ENCODE measurements at places on chromosomes 6 and 20. TPM values are rescaled to one million over a fixed set of nuclear protein-coding genes. Genes with fewer than 3 reads are reported as not detected.
A peak's percentile ranks its signal among the peaks of the same experiment; 100 is the strongest.

GRCh38 chr20:37314617-37315016 is 25.2 kb downstream of the MANBAL start:
- no peak overlapping the region for H3K4me3 ChIP-seq
- H3K27me3 ChIP-seq = no peaks in the 10 kb centered on the region
- no peak overlapping the region for H3K27ac ChIP-seq

The PHF1 gene
- total RNA-seq = 220 TPM

DNA sequence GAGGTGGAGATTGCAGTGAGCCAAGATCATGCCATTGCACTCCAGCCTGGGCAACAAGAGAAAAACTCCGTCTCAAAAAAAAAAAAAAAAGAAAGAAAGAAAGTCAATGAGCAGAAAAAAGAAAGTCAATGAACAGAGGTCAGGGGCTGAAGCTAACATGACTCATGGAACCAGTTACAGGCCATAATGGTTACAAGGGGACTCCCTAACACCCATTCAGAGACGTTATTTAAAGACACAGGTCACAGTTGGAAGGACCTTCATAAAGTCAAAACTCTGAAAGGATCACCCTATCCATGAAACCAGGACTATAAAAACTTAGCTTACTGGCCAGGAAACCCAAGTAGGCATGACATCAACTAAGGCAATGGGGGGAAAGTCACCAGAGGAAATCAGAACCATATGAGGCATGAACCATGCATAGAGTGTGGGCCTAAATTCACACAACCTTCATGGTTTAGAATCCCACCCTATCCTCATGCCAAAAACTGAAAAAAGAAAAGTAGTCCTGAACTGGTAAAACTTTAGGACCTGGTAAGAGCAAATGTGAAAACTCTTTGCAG is 18.2 kb downstream of the FBXL4 start:
- no peak overlapping the region for H3K4me3 ChIP-seq
- no peak for DNase-seq
- no peak overlapping the region for H3K27ac ChIP-seq
- H3K27me3 ChIP-seq = no peaks in the 10 kb centered on the region

GRCh38 chr6:87126501-87126900 is 28.9 kb upstream of the ZNF292 start:
- no peak overlapping the region for H3K27ac ChIP-seq
- no peaks in the 10 kb centered on the region for H3K36me3 ChIP-seq

DNA sequence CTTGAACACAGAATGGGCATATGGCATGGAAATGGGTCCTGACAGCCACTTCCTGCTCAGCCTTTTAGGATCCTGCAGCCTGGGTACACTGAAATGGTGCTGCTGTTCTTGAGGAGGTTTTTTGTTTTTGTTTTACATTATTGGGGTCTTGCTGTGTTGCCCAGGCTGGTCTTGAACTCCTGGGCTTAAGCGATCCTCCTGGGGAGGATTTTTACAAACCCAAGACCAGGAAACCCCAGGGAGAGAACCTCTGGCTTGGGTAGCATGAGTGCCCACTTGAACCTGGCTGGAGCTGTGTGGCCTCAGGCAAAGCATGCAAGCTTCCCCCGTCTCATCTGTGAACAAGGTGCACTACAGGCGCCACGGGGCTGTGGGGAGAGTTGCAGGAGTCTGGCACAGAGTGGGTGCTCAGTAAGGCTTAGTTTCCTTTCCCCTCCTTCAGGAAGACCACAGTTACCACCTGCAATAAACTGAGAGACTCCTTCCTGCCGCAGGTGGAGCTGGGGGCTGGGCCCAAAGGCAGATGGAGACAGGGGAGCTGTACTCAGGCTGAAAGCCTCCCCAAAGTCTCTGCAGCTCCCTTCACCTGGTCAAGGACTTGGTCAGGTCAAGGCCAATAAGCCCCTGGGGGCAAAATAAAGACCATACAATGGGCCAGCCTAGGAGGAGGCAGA is 1.8 kb downstream of the SLA2 start:
- peaks cover 48% of the 10 kb centered on the region for H3K4me1 ChIP-seq
- peaks cover 21% of the 10 kb centered on the region for H3K36me3 ChIP-seq
- peak; percentile 81 for DNase-seq
- peak overlapping the region; percentile 77 for H3K27ac ChIP-seq
- peak overlapping the region; percentile 68 for H3K4me3 ChIP-seq

DNA sequence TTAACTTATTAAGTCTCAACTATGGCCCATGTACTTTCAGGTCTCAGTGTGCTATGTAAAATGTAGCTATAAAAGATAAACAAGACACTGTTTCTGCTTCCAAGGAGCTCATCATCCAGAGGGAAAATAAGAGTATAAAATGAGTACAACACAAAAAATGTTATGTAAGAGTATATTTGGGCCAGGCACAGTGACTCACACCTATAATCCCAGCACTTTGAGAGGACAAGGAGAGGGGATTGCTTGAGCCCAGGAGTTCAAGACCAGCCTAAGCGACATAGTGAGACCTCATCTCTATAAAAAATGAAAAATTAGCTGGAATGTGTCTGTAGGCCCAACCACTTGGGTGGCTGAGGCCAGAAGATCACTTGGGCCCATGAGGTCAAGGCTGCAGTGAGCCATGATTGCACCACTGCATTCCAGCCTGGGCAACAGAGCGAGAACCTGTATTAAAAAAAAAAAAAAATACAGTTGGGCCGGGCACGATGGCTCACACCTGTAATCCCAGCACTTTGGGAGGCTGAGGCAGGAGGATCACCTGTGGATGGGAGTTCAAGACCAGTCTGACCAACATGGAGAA is 124.0 kb downstream of the EDN1 start:
- no peaks in the 10 kb centered on the region for H3K36me3 ChIP-seq
- no peaks in the 10 kb centered on the region for H3K27me3 ChIP-seq
- no peaks in the 10 kb centered on the region for H3K4me1 ChIP-seq
- H3K4me3 ChIP-seq = no peak overlapping the region

The TMEM244 gene
- 1.1 TPM for total RNA-seq

- H3K27ac ChIP-seq = no peak overlapping the region
- H3K4me1 ChIP-seq = no peaks in the 10 kb centered on the region
- H3K4me3 ChIP-seq = no peak overlapping the region
- H3K27me3 ChIP-seq = no peaks in the 10 kb centered on the region
- peaks cover 38% of the 10 kb centered on the region for H3K36me3 ChIP-seq
Observed at GRCh38 chr6:144519426-144519825, 234.3 kb downstream of the UTRN start.

The IMPG1 gene
- total RNA-seq = not detected

GRCh38 chr6:88381289-88381642 is 215.1 kb upstream of the CNR1 start:
- DNase-seq = no peak
- no peak overlapping the region for H3K4me3 ChIP-seq
- H3K36me3 ChIP-seq = no peaks in the 10 kb centered on the region
- no peaks in the 10 kb centered on the region for H3K4me1 ChIP-seq

- no peaks in the 10 kb centered on the region for H3K36me3 ChIP-seq
- H3K27me3 ChIP-seq = peaks cover 3% of the 10 kb centered on the region
- no peak overlapping the region for H3K4me3 ChIP-seq
- DNase-seq = no peak
- no peaks in the 10 kb centered on the region for H3K4me1 ChIP-seq
Observed at GRCh38 chr20:51223183-51223720, 200.3 kb upstream of the KCNG1 start.

GRCh38 chr20:46246559-46246958 is 61.7 kb downstream of the CDH22 start:
- DNase-seq = no peak
- H3K27me3 ChIP-seq = peaks cover 39% of the 10 kb centered on the region
- peaks cover 6% of the 10 kb centered on the region for H3K4me1 ChIP-seq

GRCh38 chr20:16189371-16189770 is 383.9 kb downstream of the KIF16B start:
- H3K4me1 ChIP-seq = no peaks in the 10 kb centered on the region
- no peak overlapping the region for H3K27ac ChIP-seq
- no peaks in the 10 kb centered on the region for H3K27me3 ChIP-seq
- H3K4me3 ChIP-seq = no peak overlapping the region
- DNase-seq = no peak

The SLC32A1 gene
- total RNA-seq = not detected

The RIN2 gene
- total RNA-seq = 0.73 TPM

DNA sequence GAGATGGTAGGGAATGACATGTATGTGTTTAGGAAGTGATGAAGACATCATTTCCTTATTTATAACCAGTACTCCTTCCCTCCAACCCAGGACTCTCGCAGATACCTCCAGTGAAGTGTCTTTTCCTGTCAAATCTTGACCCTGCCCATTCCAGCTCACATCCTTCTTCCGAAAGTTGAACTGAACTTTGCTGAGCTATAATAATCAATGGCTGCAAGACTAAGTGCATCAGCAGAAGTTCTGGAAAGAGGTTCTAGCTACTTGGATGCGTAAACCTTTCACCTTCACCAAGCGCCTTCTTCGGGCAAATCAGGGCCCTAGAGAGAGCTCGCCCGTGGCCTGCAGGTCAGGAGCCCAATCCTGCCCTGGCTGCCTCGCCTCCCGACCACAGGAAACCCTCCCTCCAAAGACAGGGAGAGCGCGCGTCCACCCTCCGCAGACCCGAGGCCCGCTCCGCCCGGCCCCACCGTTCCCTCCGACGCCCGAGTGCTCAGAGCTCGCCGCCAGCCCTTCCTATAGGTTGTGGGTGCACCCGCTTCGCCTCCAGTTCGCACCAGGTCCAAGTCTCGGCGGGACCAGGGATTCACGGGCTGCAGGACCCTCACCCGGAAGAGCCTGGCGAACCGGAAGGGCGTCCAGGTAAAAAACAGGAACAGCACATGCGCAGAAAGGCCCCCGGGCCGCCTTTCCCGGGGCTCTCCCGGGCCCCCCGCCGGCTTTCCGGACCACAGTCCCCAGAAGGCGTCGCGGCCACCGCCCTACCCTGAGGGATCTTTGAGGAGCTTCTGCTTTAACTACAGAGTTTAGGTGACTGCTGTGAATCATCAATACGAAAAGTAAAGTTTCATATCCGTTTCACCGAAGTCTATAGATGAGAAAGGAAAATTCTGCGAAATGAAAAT is at the start of gene ZNF334:
ZNF334 (minus strand) TSS at position 617 of the 902 bp plus-strand sequence. CDS start 1,457 bp downstream, outside the sequence.
- H3K4me3 ChIP-seq = peak within 1 kb of the TSS; percentile 27
- H3K27ac ChIP-seq = no peak within 1 kb of the TSS
- H3K4me1 ChIP-seq = no peaks in the 10 kb centered on the region

DNA sequence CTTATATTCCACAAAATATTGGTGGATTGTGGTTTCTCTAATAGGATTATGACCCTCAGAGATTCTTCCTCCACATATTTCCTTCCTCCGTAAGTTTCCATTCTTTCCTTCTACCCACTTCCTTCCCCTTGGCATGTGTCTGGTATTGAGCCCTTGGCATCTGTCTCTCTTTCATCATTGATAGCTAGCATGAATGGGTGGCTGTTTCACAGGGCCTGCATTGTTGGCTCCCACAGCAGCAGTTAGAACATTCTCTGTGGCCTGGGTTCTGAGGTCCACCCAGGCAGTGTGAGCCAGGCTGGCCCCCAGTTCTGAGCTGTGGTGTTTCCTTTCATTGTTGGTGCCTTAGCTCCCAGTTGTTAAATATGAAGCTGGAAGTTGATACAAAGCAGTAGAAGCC is 125.3 kb downstream of the ANKS1A start:
- no peaks in the 10 kb centered on the region for H3K4me1 ChIP-seq
- H3K4me3 ChIP-seq = no peak overlapping the region
- H3K27ac ChIP-seq = no peak overlapping the region
- H3K27me3 ChIP-seq = no peaks in the 10 kb centered on the region
- peaks cover 7% of the 10 kb centered on the region for H3K36me3 ChIP-seq

GRCh38 chr6:119523556-119523955 is 174.0 kb upstream of the MAN1A1 start:
- no peaks in the 10 kb centered on the region for H3K36me3 ChIP-seq
- no peak overlapping the region for H3K27ac ChIP-seq
- no peak overlapping the region for H3K4me3 ChIP-seq
- H3K27me3 ChIP-seq = no peaks in the 10 kb centered on the region

DNA sequence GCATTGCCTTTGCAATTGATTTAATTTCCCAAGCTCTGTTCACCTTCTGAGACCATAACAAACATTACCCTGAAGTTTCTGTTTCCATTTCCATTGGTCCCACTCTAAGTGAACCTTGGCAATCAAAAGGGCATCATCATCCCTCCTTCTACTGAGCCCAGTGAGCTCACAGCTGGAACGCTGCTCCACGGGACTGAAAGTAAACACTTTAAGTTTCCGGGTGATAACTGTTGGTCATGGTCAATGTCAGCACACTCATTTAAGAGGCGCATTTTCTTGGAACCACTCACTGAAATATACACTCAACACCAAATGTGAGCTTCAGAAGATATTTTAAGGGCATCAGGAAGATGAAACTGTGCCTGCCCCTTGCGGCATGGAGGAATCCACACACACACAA is 37.1 kb upstream of the RPS6KA2 start:
- no peak for DNase-seq
- no peaks in the 10 kb centered on the region for H3K4me1 ChIP-seq
- no peak overlapping the region for H3K27ac ChIP-seq
- H3K36me3 ChIP-seq = no peaks in the 10 kb centered on the region
- H3K27me3 ChIP-seq = no peaks in the 10 kb centered on the region

DNA sequence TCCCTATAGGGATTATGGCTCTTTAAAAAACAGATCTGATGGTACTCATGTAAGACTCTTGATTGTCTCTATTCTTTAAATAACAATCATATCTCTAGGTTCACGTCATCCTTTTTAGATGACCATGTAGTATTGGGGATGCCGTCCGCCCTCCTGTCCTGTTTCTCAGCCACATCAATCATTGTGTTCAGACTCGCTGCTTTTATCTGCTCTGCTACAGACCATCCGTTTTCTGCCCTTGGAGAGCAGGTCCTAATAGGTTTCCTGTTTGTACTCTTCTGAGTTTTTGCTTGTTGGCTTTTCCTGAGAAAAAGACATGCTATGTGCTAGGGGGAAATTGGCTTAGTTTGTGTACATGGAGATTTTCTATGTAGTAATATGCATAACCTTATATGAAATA is 76.8 kb downstream of the SASH1 start:
- no peak overlapping the region for H3K4me3 ChIP-seq
- H3K27ac ChIP-seq = no peak overlapping the region
- DNase-seq = no peak
- H3K4me1 ChIP-seq = no peaks in the 10 kb centered on the region

The TMC2 gene
- not detected for total RNA-seq

The ETV7 gene
- 3.1 TPM for total RNA-seq

The NOX3 gene
- total RNA-seq = not detected

DNA sequence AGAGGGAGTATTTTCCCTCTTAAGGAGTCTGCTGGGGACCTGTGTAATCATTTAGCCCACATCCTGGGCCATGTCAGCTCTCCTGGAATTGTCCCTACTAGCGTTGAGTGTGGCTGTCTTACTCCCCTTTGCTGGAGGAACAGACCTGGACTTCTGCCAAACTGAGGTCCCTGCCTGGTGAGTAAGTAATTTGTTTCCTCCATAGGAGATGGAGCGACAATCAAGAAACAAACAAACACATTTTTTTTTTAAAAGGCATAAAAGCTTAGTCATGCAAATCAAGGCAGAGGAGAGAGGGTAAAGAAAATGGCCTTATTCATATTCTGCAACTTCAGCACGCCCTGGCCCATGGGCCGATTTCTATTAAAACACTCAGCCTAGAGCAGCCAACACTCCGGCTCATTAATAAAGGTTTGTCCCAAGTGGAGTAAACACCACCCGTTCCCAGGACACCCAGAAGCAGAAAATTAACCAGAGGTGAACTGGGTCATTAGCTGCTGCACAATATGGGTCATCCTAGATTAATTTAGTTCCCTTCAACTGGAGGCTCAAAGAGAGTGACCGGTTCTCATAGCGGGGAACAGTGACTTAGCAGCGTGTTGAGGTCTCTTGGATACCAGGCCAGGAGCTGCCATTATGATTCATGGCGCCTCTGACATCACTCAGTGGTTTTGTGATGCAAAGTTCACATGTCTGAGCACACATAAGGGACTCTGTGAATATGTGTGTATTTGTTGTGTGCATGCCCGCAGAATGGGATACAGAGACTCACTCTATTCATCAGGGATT is 165.0 kb upstream of the SULF2 start:
- no peaks in the 10 kb centered on the region for H3K27me3 ChIP-seq
- H3K4me1 ChIP-seq = no peaks in the 10 kb centered on the region
- no peaks in the 10 kb centered on the region for H3K36me3 ChIP-seq
- no peak for DNase-seq
